Stimulated activated CD8-positive, alpha-beta memory T cell treated with anti-CD3 and anti-CD28 coated beads, Interleukin-4, amount 100 ng/mL, for 24 hours (primary cell): ENCODE measurements at places on chromosomes 2 and 18.

GRCh38 chr2:226515344-226516055, 284.1 kb downstream of the IRS1 start:
- no peak for DNase-seq

- no peak for DNase-seq
These were observed 314.4 kb downstream of the CYP26B1 start for GRCh38 chr2:71833272-71833671.

- no peak for DNase-seq
These were observed 793.0 kb upstream of the FANCL start for GRCh38 chr2:59034106-59034505.

DNA sequence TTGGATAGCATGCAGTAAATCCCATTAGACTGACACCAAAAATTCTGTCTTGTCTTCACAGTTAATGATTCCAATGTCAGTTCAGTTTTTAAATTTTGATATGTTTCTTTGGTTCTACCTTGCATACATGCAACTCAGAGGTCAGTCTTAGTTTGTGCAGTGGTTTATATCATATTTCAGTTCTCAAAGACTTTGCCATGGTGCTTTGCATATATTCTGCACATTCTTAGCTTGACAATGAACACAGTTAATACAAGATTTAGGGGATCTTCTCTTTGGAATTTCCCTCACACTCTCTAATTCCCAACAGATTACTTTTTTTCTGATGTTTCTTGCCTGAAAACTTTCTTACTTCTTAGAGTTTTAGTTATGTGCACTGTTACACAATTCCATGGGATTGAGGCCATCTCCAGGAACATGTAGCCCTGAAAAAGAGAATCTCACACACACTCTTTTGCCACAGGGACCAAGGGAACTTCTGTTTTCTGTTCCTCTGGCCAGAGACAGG, 17.3 kb downstream of the NOL4 start:
- DNase-seq, result no peak

DNA sequence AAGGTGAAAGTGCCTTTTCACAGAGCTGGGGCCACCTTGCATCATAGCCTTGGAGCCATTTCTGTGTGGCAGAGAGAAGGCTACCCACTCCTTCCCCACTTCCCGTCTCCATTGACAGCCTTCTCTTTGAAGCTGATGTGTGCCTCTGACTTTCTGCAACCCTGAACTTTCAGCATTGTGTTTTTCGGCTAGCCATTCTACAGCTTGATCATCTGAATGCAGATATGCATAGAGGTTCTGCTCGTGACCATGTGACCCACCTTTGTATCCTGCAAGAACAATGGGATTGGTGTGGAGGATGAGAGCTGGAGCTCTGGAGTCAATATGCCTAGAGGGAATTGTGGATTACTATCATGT, 69.1 kb upstream of the KCNE4 start:
- no peak for DNase-seq

GRCh38 chr2:64311948-64312621, 141.9 kb upstream of the LGALSL start:
- DNase-seq, result no peak

GRCh38 chr2:236892721-236893120, 193.0 kb upstream of the COPS8 start:
- DNase-seq, result no peak

DNA sequence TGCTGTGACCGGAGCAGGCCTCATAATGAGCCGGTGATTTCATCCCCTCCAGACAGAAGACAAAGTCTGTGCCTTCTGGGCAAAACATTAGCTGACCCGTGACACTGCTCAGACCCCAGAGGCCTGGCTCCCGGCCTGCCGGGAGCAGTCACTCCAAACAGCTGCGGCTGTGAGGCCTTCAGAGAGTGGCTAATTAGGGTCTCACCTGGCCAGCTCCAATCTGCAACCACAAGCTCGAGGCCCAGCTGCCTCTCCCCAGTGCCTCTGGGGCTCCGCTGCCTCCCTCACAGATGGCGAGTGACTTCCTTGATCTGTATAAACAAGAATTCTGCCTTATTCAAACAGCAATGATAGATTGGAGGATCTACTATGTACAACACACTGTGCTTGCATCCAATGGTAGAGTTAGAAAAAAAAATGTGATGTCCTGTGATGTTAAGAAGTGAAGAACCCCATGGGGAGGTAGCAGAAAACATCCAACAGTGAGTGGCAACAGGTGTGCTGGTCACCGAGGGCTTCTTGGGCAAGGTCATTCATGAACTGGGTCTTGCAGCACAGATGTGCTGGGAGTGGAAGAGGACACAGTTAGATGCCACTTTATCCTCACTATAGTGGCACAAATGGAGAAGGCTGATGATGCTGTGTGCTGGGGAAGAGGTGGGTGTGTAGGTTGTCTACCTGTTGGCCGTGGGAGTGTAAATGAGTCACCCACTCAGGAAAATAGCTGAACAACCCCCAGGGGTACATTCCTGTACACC, 98.2 kb upstream of the ASAP2 start:
- DNase-seq, result no peak

DNA sequence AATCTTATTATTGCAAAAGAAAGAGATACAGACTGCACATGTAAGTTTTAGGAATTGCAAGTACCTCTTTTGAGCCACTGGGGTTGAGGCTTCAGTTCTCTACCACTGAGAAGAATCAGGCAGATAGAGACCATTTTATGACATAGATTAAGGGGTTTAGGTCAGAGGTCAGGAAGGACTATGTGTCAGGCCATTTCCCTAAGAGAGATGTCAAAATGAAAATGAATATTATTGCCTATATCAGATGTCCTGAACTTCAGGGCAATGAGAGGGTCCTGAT, 113.7 kb downstream of the GATA6 start:
- DNase-seq, result no peak

- DNase-seq, result no peak
These were observed 53.2 kb downstream of the G6PC2 start for GRCh38 chr2:168954256-168954655.

- no peak for DNase-seq
These were observed 55.2 kb downstream of the TMEM17 start for GRCh38 chr2:62450716-62451191.

- DNase-seq, result no peak
These were observed 51.7 kb downstream of the RBKS start for GRCh38 chr2:27838502-27838901.

- no peak for DNase-seq
These were observed 26.3 kb upstream of the NPC1 start for GRCh38 chr18:23612434-23613090.

GRCh38 chr2:770776-771175, 93.6 kb upstream of the TMEM18 start:
- no peak for DNase-seq
